ENCODE measurements at places on chromosomes 3 and 15. TPM values are rescaled to one million over a fixed set of nuclear protein-coding genes. Genes with fewer than 3 reads are reported as not detected.
A peak's percentile ranks its signal among the peaks of the same experiment; 100 is the strongest.

GRCh38 chr3:190526787-190527762 lies 13.2 kb downstream of the IL1RAP start:
- DNase-seq: no peak

- no peak for DNase-seq
These were observed 680.3 kb upstream of the ZNF385D start for GRCh38 chr3:22431334-22431733.

DNA sequence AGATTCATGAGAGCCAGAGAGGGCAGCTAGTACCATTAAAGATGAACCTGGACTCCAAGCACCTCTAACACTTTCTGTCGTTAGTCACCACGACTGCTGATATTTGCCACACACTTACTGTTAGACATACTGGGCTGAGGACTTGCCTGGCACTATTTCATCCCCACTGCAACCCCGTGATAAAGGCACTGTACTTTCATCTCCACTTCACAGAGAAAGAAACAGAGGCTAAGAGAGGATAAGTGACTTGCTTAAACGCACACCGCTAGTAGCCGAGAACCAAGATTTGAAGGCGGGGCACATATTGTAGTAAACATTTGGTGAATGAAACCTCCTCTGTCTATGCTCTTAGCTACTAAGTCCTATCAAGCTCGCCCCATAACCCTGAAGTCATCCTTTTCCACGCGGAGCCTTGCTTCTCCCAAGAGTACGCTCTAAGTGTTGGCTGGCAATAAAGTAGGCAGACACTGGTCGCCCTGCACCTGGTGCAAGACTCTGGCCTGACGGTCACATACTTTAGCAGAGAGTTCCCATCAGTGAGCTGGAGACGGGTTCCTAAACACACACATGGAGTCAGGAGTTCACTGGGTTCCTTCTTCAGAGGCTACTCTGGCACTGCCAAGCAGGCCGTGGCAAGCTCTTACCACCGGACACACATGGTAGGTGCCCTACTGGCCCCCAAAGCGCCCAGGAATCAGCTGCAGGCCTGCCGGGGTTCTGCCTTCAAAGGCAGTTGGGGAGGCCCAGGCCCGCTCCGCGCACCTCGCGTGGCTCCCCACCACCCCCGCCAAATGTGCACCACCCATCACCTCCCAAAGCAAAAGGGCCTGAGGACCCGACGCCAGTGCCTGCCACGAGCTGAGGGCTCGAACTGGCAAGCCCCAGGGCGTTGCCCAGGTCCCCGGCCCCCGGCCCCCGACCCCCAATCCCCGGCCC lies 951 bp downstream of the POMGNT2 start:
- no peak for DNase-seq

GRCh38 chr3:123636431-123636841 lies 51.6 kb upstream of the HACD2 start:
- DNase-seq: no peak

GRCh38 chr3:95752199-95752598 lies 1062.2 kb upstream of the EPHA6 start:
- DNase-seq: no peak

GRCh38 chr3:106758459-106758858 lies 618.8 kb upstream of the CCDC54 start:
- DNase-seq: no peak

DNA sequence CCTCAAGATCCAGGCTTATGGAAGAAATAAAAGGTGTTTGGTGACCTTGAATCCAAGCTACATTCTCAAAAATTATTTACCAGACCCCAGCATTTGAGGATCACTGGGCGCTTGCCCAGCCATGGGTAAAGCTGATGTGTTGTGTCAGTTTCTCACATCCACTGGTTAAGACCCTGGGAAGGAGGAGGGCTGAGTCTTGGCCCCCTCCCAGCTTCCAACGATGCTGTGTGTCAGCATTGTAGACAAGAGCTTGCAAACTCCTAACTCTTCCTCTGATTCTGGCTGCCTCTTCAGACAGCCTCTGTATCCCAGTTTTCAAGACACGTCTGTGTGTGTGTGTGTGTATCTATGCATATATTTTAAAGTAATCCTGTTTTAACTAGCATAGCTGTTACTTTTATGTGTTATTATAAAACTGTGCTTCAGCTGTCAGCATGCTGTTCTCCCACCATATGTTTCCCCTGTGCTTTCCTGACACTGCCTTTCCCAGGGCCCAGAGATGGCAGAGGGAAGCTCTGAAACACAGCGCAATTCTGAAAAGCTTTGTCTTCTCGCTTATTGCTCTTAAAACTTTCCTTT lies 157.3 kb upstream of the LRRN1 start:
- DNase-seq: no peak

- no peak for DNase-seq
These were observed 49.8 kb upstream of the SYN2 start for GRCh38 chr3:11954312-11954934.

- no peak for DNase-seq
These were observed 10.5 kb downstream of the NR2C2 start for GRCh38 chr3:14957925-14958324.

DNA sequence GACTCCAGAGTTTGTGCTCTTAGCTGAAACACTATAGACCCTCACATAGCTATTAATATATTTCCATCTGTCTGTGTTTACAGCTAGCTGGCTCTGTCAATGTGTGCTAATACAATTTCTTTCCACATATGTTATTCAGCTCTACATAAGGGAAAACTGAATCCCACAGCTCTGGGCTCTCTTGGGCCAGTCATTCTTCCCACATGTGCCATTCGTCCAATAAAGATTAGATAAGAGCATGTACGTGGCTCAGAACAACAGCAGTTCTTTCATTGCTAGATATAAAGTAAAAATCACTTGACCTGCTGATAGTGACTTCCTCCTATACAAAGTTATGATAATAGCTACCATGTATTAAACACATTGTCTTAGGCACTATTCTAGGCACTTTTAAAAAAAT lies 2.8 kb upstream of the ILDR1 start:
- DNase-seq: no peak

GRCh38 chr3:20103731-20104130 lies 63.5 kb downstream of the KAT2B start:
- no peak for DNase-seq

GRCh38 chr15:45402955-45403877 lies 24.9 kb upstream of the GATM start:
- DNase-seq: peak; percentile 30

DNA sequence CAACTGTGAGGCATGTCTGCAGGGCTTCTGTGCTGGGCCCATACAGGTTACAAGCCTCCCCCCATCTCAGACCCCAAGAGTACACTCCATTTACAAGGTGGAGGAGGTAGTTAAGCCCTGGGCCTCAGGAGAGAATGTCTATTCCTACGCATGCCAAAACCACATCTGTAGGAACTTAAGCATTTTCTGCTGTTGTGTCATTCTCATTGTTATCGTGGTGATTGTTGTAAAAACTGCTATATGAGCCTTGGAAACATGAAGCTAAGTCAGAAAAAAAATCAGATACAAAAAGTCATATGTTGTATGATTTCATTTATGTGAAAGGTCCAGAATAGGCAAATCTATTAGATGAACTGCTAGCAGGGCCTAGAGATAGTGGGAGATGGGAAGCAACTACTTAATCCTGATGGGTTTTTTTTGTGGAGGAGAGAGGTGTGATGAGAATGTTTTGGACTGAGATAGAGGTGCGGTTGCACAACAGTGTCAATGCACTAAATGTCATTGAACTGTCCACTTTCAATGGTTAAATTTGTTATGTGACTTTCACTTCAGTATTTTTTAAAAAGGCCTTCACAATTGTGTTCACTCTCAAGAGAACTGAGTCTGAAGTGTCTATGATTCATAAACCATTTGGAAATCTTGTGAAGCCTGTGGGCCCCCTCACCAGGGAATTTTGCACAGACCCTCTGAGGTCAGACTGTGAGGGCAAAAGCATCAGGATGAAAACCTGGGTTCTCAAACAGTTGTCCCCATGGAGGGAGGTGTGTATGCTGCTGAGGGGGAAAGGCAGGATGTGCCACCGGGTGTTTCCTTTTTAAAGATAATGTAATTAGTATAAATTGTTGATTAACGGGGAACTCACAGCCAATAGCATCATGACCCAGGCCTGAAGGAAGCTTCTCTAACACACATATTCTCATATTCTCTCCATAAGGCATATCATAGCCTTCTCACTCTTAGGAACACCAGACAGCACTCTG lies 3.2 kb downstream of the RTP3 start:
- peak; percentile 71 for DNase-seq

DNA sequence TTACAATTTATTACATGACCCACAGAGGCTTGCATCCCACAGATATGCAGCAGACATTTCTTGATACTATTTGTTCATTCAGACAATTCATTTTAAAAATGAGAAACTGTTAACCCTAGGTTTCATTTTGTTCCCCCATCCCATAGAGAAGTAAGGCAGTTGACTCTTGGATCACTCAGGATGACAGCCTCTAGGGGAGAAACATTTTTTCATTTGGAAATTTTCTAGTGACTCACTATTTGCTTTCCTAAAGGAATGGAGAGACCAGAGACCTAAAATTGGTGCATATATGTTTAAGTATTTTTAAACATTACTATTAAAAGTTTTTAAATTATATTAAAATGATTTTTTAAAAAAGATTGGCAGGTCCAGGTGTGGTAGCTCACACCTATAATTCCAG lies 19.5 kb upstream of the PHC3 start:
- no peak for DNase-seq

GRCh38 chr15:93424131-93424530 lies 335.1 kb upstream of the RGMA start:
- DNase-seq: no peak

GRCh38 chr3:125316246-125316645 lies 58.9 kb downstream of the ZNF148 start:
- no peak for DNase-seq

DNA sequence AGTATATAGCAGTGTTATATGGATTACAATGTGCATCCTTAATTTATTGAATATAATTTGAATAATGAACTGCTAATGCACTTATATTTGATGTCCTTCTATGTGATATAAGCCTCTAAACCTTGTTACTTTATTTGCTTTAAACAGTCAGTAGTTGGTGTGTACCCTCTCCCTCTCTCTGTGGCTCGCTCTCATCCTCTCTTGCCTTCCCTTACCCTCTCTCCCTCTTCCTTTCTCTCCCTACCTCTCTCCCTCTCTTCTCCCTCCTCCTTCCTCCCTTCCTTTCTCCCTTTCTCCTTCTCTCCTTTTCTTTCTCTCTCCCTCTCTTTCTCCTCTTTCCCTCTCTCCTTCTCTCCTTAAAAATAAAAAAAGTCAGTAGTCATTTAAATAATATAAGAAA lies 28.9 kb downstream of the MGA start:
- DNase-seq: no peak

DNA sequence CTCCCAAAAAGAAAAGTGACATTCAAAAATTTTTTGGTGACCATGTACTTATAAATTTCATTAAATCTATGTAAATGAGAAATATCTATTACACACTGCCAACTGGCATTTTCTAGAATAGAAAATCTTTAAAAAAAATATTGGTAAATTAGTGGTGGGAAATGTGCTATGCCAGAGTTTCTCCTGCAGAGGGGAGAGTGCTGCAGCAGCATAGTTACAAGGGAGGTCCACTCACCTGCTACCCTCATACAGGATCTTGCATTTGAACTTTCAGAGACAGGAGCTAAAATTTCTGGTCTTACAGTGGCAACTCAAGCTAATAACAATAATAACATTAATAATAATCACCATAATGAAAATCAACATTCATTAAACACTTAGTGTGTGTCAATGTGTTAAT lies 459.6 kb downstream of the NSUN3 start:
- no peak for DNase-seq

DNA sequence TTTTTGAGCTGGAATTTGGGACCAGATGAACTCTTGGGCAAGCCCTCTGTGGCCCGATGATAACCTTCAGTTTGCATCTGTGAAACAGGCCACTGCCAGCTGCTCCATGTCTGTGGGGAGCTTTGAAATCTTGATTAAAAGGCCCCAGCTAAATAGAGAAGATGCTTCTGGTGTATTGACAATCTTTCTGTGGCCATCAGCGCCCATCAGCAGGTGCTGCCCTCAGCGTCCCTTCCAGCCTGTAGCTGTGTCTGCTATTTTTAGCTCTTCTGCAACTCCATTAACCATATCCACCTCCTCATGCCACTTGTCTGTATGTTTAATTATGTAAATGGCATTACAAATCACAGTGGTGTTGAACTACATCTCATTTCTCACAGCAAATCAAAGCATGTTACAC lies 54.0 kb downstream of the CHCHD6 start:
- no peak for DNase-seq

- DNase-seq: peak; percentile 82
These were observed 204.9 kb downstream of the TIGIT start for GRCh38 chr3:114498539-114499370.

GRCh38 chr3:51819709-51820406 lies 40.8 kb upstream of the IQCF6 start:
- peak; percentile 35 for DNase-seq

DNA sequence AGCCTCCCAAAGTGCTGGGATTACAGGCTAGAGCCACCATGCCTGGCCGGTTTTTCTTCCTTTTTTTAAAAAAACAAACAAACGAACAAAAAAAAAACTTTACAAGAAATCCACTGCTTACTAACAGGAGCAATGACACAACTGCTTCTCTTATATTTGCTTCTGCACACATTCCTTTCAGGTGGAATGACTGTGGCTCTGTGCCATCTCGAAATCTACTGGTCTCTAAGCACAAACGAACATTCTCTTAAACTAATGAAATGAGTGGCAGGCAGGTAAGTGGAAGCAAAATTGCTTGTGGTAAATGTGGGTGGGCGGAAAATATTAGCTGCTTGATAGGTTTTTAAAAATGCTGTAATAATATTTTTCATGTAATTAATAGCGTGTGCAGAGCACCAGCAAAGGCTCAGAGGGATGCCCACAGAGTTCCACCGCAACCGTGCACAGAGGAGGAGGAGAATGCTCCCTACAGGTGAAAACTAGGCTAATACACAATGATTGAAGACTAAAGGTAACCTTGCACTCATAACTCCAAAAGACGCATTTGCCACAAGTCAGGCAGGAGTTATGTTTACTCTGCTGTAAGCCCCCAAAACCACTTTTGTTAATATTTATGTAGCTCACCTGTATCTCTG lies 77.4 kb downstream of the LSAMP start:
- DNase-seq: no peak

DNA sequence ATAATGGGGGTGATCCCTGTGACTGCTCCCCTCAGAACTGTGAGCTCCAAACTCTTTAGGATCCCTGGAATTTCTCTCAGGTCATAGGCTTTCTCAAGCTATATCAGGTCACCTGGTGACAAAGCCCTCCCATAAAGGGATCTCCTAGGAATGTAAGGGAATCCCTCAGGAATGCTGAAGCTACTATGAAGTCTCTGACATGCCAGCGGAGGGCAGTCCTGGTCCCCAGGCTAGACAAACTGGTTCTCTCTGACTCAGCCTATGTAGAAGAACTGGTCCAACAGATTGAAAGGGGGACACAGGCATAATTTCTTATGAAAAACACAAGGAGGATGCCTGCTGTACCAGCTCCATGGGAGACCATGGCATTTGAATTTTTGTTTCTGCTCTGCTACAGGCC lies 6.7 kb downstream of the LPCAT4 start:
- DNase-seq: no peak

- no peak for DNase-seq
These were observed 17.5 kb upstream of the REC114 start for GRCh38 chr15:73425510-73425909.

The MUC13 gene
- not detected for total RNA-seq

The SH2D7 gene
- not detected for total RNA-seq

The IL5RA gene
- total RNA-seq: 0.07 TPM

The ZNF774 gene
- 1.7 TPM for total RNA-seq

The CELSR3 gene
- total RNA-seq: 5.9 TPM

The NOX5 gene
- total RNA-seq: 0.12 TPM

The DENND4A gene
- total RNA-seq: 4.7 TPM

The RPL4 gene
- 3,878 TPM for total RNA-seq

The KNG1 gene
- total RNA-seq: not detected

The CX3CR1 gene
- 0.56 TPM for total RNA-seq

The ISLR gene
- total RNA-seq: 1.6 TPM

All from cardiac muscle cell (in vitro differentiated cells and primary cell).